ENCODE measurements at places on chromosomes 11 and 22.

GRCh38 chr22:32896891-32897290 is 95.4 kb downstream of the TIMP3 start:
- DNase-seq: no peak

- DNase-seq: peak; percentile 75
These were observed 698 bp downstream of the PAK1 start for GRCh38 chr11:77472991-77473800.

- DNase-seq: no peak
These were observed 91.8 kb downstream of the TBC1D22A start for GRCh38 chr22:46854125-46854870.

GRCh38 chr11:102421261-102421660 is 31.3 kb downstream of the TMEM123 start:
- DNase-seq: no peak

- peak; percentile 84 for DNase-seq
These were observed 667 bp downstream of the CD81 start for GRCh38 chr11:2377511-2378443.

DNA sequence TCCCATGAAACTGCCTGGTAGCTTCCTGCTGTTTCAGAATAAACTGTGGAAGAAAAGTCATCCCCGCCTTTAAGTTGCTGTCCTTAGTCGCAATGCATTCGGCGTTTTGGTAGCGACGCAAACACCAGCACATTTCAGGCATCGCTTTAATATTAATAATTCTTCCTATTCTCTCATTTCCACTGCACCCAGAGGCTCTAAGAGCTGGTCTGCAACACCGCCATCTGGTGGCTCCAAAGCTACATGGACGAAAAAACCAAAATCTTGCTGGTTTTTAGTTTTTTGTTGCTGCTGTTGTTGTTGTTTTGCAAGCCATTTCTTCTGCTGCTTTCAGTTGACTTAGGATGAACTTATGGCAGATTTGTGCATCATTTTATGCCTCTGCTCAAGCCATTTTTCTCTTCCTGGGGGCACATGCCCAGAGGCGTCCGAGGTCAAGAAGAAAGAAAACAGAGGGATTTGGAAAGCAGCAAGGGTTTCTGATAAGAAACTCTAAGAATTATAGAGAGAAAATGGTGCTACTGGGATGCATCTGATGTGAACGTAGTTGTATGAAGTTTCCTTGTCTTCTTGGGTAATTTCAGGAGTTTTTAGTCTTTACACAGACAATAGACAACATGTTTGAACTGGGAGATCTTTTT is 345.4 kb upstream of the KIRREL3 start:
- DNase-seq: peak; percentile 70

DNA sequence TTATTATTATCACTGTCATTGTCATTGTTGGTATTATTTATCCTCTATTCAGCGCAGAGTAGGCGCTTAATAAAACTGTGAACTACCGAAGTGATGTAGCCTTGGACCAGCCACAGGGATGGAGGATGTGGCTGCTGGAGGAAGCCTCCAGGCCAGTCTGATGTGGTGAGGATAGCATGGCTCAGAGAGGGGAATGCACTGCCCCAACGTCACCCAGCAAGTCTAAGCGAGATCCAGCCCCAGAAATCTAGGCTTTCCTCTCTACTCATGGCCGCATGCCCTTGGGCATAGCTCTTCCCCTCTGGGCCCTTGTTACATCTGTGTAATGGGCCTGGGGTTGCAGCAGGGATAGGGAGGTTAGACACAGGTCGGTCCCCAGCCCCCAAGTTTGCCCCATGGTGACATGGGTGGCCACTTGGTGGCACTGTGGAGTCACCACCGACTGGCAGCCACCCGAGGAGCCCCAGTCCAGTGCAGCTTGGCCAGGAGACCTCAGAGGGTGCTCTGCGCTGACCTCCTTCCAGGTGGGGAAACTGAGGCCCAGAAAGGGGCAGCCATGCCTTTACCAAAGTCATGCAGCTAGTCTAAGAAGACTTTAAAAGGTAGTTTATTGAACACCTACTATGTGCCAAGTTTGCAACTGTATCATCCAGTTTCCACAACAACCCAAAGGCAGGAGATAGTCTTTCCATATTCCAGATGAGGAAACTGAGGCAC is 395.7 kb downstream of the MN1 start:
- DNase-seq: peak; percentile 80

DNA sequence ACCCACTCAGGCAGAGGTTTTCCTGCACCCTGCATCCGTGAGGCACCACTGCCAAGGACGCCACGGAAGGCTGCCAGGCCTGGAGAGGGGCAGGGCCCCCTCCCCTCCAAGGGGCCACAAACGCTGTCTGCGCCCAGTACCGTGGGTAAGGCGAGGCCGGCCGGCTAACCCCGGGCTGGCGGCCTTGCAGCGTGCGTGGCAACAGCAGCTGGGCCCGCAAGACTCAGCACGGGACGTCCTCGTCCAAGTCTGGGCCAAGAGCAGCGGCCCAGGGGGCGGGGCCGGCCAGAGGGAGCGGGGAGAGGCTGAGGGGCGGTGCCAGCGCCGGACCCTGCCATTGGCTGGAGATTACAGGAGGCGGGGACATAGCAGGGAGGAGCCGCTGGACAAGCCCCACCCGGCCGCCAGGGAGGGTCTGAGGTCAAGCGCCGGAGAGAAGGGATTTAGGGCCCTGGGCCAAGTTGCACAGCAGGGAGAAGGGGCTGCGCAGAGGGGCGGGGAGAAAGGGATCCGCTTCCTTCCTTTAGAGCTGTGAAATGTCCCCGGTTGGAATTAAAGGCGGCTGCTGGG is 16.0 kb downstream of the SLC43A1 start:
- DNase-seq: peak; percentile 96

DNA sequence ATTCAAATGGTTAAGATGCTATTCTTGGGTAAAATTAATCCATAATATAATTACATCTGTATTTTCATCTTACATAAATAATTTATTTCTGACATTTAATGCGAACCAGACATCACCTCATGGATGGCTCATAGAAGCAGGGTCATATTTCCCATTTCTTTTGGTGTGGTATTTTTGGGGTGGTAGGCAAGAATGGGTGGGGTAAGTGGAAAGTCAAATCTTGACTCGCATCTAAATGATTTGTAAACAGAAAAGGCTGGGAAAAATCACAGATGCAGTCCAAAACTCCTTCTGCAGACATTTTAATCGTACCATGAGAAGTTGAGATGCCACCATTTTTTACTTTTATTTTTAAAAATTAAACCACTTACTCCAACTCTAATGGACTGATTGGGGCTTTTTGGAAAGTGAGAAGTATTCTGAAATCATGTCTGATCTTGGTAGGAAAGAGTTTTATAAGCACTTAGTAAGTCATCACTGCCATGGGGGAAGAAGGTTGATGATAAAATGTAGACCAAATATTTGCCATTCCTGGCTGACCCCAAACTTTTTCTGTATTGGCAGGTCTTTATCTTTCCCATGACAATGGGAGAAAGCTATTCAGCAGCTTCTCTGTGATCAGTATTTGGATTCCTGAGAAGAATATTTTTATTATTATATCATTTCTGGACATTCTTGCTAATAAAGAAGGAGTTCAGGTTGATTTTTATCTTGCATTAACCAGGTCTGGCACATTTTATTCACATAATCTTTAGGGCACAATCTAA is 47.2 kb upstream of the BLID start:
- DNase-seq: no peak

DNA sequence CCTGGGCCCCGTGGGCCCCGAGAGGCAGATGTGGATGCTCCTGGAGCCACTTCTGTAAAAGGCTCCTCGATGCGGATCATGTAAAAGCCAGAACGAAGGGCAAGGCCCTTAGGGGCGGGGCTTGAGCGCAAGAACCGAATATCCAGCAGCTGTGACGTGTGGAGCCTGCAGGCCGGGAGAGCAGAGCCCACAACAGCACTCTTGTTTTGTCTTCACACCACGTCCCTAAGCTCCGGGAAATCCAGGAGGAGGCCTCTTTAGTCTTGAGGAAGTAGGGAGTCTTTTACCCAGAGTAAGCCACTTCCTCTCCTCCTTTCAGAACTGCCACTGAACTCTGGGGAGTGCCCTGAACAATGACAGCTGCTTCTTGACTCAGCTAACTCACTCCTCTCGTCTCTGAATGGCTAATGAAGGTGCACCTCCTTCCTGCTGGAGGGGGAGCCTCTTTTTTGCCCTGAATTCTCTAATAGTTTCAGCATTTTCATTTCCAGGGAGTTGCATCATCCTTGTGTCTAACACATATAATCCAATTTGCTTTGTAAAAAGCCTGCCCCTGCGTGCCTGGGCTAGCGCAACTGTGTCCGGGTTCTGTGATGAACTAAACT is 12.5 kb downstream of the L3MBTL2 start:
- DNase-seq: peak; percentile 75

DNA sequence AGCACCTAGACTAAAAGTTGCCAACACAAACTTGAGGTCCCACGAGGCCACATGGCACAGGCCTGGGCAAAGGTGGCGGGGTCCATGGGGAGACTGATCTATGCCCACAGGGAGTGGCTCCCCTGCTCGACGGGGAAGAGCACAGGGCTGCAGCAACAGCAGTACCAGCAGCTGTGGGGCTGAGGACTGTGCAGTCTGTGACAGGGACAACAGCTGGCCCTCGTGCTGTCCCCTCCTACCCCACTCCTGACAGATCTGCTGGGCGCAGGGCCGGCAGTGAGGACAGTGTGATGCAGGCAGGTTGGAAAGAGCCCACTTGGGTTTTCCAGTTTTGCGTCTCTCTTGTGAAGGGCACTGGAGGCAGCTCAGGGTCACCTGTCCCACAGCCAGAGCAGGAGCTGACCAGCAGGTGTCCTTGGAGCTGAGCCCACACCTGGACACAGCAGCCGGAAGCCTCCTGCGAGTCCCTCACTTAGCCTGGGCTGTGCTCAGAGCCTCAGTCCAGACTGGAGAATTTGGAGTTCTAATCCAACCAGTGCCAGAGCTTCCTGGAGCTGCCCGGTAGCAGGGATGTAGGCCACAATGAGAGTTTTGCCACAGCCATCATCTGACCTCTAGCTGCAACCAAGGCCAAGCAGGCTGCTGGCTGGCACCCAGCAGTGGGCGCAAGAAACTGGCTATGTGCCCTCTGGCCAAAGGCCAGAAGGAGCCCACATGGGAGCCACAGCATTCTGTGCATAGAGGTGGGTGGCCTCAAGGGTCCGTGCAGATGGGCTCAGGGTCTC is 3.6 kb upstream of the GAS2L1 start:
- DNase-seq: no peak

DNA sequence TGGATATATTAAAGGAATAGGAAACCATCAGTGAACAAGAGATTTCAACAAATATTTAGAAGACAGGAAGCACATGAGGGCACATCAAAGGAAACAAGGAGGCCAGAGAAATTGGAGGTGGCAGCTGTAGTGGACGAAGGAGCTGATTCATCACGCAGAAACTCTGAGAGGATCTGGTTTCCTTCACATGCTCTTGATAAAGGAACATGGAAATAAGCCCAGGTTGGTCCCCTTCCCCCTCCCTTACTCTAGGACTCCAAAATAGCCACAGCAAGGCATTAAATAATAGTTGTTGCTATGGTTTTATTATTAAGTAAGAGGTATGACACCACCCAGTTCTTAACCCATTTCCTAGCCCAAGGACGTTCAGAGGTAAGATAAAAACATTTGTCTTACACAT is 11.3 kb downstream of the IZUMO1R start:
- no peak for DNase-seq

GRCh38 chr22:49769691-49770546 is 57.8 kb downstream of the BRD1 start:
- DNase-seq: no peak

DNA sequence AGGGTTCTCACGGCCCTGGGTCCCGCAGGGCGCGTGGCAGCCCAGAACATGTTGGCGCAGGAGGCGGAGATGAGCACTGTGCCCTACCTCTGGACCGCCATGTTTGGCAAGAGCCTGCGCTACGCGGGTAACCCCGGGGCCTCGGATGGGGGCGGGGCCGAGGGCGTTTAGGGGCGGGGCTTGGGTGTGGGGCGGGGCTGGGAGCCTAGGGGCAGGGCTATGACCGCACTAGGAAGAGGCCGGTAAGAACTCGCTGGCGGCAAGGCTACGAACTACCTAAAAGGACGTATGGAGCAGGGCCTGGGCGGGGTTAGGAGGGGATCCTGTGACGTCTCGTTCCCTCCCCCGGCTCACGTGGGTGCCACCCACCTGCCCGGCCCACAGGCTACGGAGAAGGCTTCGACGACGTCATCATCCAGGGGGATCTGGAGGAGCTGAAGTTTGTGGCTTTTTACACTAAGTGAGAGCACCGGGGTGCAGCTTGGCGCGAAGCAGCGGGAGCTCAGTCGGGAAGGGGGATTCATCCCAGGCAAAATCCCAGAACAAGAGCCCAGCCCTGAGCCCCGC is 2.8 kb upstream of the LZTR1 start:
- DNase-seq: peak; percentile 95

DNA sequence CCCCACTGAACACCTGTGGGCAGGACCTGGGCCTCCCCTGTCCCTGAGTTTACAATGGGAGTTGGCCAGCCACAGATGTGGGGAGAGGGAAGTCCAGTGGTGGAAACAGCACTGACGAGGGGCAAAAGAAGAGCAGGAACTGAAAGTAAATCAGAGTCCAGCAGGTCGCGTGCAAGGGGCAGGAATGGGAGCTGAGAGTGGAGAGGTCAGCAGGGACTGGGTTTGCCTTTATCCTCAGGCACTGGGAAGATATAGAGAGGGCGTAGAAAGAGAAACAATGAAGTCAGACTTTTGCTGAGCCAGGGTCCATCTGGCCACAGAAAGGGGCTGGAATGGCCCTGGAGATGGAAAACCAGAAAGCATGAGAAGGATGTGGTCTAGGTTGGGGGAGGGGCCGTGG is 8.5 kb downstream of the P2RY6 start:
- DNase-seq: no peak

DNA sequence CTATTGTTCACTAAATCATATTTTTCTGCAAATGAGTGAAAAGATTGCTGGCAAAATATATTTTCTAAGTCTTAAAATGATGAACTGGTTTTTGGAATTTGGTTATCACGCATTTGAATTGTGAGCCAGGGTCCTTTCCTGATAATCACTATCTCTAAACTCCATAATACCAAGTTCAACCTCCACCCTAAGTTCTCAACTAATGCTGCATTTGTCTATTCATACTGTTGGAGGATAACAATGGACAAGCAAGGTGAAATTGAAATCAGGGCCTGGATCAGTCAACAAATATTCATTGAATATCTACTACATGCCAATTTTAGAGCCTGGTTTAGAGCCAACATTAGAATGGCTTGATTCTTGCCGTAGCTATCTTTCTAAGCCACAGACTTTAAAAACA is 4.7 kb upstream of the PCF11 start:
- DNase-seq: no peak

DNA sequence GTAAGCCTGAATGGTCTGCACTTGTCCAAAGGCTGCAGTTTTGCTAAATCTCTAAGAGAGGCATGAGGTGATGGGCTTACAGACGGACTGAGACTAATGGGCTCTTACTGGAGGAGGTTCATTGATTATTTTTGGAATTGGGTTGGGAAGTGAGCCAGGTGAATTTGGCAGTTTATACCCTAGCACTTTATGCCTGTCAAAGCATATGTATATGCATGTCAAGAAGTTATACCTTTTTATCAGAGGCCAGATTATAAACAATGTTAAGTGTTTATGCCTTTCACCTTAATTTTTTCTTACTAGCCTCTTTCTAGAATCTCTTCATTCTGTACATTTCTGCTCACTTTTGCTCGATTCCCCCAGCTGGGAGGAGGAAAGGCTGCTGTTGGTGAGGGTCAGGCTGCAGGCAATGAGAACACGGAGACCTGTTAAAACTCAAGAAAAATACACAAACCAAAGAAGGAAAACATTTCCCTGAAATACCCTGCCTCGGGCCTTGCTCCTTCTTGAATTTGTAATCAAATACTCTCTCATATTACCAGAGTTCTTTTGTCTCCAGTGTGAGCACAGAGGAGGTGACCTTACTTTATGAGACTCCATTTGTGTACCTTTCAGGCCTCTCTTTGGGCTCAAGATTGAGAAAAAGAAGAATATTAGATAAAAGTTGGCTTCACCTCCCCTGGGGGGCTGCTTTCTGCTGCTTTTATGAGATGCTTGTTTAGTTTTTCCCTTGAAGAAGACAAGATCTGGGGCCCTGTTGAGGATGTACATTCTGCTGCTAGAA is 19.6 kb downstream of the NAT10 start:
- DNase-seq: no peak

All from neural progenitor cell (in vitro differentiated cells).